Progenitor cell of endocrine pancreas (in vitro differentiated cells): ENCODE measurements at places on chromosomes 3 and 15. TPM values are rescaled to one million over a fixed set of nuclear protein-coding genes. Genes with fewer than 3 reads are reported as not detected.

Gene MASP1
- total RNA-seq: 0.60 and 1.6 TPM in 2 replicates

Gene RASL12
- 0.38 and 0.40 TPM in 2 replicates for total RNA-seq

Gene ANKUB1
- not detected in 2 replicates for total RNA-seq

Gene ALDH1L1
- 3.1 and 4.7 TPM in 2 replicates for total RNA-seq

Gene CLDND1
- total RNA-seq: 100 and 101 TPM in 2 replicates

Gene TICRR
- total RNA-seq: 13.9 and 14.7 TPM in 2 replicates

Gene CCDC39
- 0.22 and 0.29 TPM in 2 replicates for total RNA-seq

Gene CLRN1
- not detected in 2 replicates for total RNA-seq

Gene AADACL2
- total RNA-seq: not detected in 2 replicates

Gene RBMS3
- 3.8 and 5.1 TPM in 2 replicates for total RNA-seq

Gene PLA2G4E
- total RNA-seq: 0.09 TPM in 1 of 2 replicates, not detected in the other

Gene C3orf18
- 12.0 and 12.5 TPM in 2 replicates for total RNA-seq

Gene RBP2
- not detected in 2 replicates for total RNA-seq

Gene ACKR2
- 0.60 and 0.78 TPM in 2 replicates for total RNA-seq
